Ureter (tissue), 1 donor: ENCODE measurements at places on chromosomes 4 and X. TPM values are rescaled to one million over a fixed set of nuclear protein-coding genes. Genes with fewer than 3 reads are reported as not detected.

GRCh38 chr4:10944321-10944720 lies 259.8 kb upstream of the CLNK start:
- no peak for DNase-seq

DNA sequence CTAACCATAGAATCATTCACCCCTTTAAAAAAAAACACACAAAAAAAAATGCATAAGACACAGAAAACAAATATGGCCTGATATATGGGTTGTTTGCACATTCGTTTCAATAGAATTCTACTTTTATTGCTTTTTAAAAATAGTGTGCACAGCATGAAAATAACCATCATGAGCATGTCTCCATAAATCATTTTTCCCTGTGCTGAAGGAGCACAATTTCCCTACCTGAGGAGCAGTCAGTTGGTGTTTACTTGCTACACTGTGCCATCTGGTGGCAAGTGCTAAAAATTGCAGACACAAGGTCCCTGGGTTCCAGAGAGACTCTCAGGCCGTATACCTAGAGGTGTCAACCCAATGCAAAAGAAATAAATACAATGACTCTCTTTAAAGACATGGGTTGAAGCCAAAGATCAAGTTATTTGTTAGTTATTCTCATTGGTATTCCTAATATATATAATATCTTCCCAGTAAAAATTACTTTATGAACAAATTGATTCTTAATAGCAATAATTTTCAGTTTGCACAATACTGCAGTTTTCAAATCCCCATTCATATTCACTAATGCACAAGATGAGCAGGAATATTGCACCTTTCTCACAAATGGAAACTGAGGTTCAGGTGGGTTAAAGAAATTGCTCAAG lies 551.4 kb downstream of the IQCM start:
- DNase-seq, result no peak

UGT2B10 gene
- not detected for total RNA-seq

DNA sequence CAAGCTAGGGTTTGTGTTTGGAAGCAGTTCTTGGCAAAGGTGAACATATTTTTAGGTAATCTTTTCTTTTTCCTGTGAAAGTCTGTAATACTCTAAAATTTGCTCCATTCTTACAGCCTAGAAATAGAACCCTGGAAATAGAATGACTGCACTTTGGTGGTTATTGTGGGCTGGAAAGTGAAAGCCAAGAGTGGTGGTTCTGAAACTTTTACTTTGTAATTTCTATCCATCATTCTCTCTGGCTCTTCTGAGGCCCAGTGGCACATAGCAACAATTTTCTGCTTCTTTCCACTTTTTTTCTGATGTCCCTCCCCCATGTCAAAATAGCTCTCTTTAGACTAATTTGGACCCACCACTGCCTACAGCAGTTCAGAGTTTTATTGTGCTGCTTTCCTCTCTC lies 300.4 kb upstream of the RPS6KA3 start:
- no peak for DNase-seq

EXOC1L gene
- not detected for total RNA-seq

TRAM1L1 gene
- 4.6 TPM for total RNA-seq
